ENCODE measurements at places on chromosomes 6 and 20.

GRCh38 chr20:37907677-37908401 lies 4.9 kb downstream of the VSTM2L start:
- no peak for DNase-seq

DNA sequence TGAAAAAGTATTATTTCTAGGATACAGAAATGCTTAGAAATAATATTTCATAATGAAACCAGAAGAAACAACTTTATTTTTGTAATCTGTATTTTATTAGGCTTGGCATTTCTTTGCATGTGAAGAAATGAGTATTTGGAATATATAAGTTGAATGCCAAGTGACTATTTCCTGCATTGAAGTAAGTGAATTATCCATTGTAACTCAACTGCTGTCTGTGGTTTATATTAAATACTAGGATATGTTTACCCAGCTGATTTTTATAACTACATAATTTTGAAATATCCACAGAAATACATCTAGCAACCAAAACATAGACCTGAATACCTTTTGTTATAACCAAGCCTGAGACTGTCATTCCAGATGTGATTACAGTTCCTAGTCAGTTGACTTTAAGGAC lies 207.6 kb downstream of the THBS2 start:
- no peak for DNase-seq

DNA sequence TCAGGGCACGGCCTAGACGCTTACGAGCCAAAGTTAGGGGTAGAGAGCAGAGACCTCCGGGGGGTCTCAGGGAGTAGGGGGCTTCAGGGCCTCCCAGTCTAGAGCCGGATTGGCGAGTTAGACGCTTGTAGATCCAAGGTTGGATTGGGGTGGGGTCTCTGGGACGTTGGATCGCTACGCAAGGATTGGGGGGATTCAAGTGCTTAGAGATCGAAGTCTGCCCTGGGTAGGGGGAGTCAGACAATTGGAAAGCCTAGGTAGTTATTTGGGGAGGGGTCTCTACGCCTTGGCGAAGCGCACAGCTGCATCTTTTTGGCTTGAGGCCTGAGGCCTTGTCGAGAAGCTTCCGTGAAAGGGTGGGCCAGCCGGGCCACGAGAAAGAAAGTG lies 469 bp downstream of the STX16 start:
- DNase-seq = no peak

GRCh38 chr6:149897015-149897697 lies 757 bp downstream of the RAET1E start:
- peak; percentile 64 for DNase-seq

- no peak for DNase-seq
These were observed 5.7 kb downstream of the STX16 start for GRCh38 chr20:58656831-58657230.

GRCh38 chr6:102918161-102918560 lies 1524.7 kb downstream of the GRIK2 start:
- DNase-seq = no peak

DNA sequence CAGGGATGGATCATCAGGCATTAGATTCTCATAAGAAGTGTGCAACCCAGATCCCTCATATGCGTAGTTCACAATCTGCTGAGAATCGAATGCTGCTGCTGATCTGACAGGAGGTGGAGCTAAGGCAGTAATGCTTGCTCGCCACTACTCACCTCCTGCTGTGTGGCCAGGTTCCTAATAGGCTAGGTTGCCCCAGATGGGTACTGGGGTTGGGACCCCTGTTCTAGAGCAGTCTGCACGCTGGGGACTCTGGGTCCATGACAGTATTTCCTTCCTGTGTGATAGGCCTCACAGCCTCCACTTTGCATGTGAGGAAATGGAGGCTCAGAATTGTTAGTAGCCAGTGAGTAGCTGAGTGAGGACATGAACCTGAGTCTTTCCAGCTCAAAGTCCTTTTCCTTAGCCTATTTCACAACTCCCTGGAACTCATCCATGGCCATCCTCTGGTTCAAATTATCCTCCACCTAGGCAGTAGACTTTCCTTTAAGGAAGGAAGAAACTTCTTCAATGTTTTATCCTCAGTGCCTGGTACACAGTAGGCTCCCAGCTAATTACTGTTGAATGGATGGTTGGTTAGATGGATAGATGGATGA lies 117.2 kb downstream of the SYCP2 start:
- DNase-seq = no peak

All from vagina (tissue), 2 donors.